Stomach (tissue), 19 donors: ENCODE measurements at places on chromosomes 1 and 21. TPM values are rescaled to one million over a fixed set of nuclear protein-coding genes. Genes with fewer than 3 reads are reported as not detected.
A peak's percentile ranks its signal among the peaks of the same experiment; 100 is the strongest.

- peak; percentile 19 for DNase-seq
Measured at GRCh38 chr1:213820362-213821149, 167.2 kb upstream of the PROX1 start.

- DNase-seq = no peak
Measured at GRCh38 chr1:2239013-2239370, 10.9 kb downstream of the SKI start.

- DNase-seq = no peak
Measured at GRCh38 chr21:28771790-28772501, 220.7 kb downstream of the LTN1 start.

DNA sequence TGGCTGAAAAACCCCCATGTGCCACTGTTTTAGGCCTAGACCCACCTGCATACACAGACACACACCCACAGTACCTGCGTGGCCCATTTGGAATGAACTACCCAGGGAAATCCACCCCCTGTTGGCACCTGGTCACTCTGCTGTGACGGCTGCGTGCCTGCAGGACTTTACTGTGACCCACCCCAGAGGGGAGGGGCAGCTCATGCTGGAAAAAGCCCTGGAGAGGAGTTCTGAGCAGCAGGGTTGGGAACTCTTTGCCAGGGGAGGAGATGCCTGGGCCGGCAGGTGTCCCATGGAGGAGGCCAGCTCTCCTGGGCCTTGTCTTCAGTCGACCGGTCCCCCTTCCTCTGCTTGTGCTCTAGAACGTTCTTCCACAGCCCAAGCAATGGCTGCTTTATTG lies 87.3 kb upstream of the CSF3R start:
- no peak for DNase-seq

DNA sequence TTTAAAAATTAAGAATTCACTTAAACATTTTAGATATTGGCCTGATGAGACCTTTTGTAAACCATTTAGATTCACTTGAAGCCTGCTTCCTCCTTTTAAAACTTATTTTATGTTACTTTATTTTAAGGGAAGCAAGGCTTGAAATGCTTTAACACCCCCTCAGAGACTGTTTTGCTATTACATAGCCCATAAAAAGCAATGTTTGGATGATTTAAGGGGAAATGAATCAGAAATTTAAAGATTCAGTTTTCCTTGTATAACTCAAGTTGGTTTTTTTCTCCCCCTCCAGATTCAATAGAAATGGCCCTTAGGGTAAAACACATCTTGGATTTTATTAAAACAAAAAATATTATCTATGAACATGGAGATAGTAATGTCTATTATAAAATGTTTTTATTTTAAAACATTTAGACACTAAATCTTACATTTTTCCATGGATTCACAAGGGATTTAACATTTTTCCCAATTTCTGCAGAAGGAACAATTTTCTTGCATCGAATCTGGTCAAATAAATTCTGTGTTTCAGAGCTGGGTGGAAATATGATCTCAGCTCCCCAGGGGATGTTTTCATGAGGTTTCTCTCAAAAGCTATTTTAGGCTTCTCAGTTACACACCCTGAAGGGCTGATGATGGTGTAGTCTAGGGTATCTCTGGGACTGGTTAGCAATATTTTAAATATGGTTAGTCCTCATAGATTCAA lies 69.3 kb upstream of the WARS2 start:
- DNase-seq = no peak

- DNase-seq = no peak
Measured at GRCh38 chr1:67958472-67958871, 92.0 kb downstream of the DIRAS3 start.

- DNase-seq = no peak
Measured at GRCh38 chr1:25978403-25978802, 19.5 kb downstream of the PAFAH2 start.

GRCh38 chr1:43366601-43367025 lies 1.2 kb downstream of the ELOVL1 start:
- no peak for DNase-seq

GRCh38 chr1:177863796-177864195 lies 106.1 kb downstream of the SEC16B start:
- no peak for DNase-seq

Gene KIF26B
- polyA plus RNA-seq = 0.33 TPM

Gene NBPF10
- polyA plus RNA-seq = 0.43 TPM
